ENCODE measurements at places on chromosomes 4 and X.
A peak's percentile ranks its signal among the peaks of the same experiment; 100 is the strongest.

DNA sequence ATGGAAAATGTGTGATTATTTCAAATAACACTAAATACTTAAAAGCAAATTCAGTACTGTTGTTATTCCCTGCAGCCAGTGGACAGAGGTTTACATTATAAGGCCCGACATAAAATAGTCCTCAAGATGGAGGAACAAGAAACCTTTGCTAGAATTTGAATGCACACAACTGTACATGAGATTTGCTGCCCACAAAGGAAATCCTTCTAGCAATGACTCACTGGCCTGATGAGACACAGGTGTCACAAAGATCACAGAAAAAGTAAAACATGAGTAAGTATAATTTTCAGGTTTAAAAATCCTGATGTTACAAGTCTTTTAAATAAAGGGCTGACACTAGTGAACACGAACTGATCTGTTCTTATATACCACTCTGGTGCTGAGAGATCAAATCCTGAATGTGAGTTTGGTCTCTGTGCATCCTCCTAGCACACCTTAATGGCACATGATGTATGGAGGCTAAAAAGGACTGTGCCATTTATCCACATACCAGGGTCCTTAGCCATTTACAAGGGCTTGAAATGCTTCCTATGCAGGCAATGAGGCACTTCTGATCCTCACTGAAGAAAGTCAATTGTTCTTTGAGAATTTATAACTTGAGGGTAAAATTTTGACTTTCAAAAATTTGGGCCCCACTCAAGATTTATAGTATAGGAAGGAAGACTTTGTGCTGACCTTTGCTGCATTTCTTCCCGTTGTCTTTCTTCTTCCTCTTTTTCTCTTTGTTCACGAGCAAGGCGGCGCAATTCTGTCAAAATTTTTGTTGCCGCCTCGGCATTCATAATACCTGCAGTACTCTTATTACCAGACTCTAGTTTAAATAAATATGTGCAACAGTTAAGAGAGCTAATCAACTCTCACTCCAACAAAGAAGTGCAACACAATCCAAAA, 23.0 kb downstream of the MAP7D3 start:
- DNase-seq, result no peak

DNA sequence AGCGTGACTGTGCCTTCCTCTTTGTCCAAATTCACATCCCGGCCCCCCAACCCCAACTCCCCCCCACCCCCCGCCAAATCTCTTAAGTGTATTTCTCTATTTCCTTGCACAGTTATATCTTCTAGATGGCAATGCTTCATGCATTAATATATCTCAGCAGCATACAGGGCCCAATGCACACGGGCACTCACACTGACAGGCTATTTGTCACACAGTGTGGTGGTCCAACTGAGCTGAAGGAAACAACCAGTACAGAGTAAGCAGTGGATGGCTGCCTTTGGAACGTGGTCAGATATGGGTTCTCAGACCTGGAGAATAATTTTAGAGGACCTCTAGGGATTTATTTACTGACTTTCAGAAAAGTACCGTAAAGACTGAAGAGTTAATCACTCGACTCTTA, 681 bp downstream of the EXOC1 start:
- no peak for DNase-seq

GRCh38 chr4:72768364-72768763, 199.3 kb upstream of the ADAMTS3 start:
- no peak for DNase-seq

DNA sequence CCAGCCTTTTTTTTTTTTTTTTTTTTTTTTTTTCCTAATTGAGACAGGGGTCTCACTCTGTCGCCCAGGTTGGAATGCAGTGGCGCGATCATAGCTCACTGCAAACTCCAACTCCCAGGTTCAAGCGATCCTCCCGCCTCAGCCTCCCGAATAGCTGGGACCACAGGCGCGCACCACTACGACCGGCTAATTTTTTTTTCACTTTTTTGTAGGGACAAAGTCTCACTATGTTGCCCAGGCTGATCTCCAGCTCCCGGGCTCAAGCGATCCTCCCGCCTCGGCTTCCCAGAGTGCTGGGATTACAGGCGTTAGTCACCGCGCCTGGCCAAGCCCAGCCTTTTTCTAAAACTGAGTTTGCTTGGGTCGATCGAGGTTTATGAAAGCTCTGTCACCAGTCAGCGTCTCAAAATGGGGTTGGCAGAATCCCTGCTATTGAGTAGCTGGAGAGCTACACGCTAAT, 1.3 kb upstream of the OTUD5 start:
- DNase-seq, result no peak

GRCh38 chr4:3677748-3678070, 88.5 kb upstream of the ADRA2C start:
- peak; percentile 56 for DNase-seq

- no peak for DNase-seq
These were observed 131.7 kb upstream of the FAM47B start for GRCh38 chrX:34810916-34811315.

GRCh38 chr4:112311516-112311915, 14.3 kb downstream of the ALPK1 start:
- DNase-seq, result no peak

DNA sequence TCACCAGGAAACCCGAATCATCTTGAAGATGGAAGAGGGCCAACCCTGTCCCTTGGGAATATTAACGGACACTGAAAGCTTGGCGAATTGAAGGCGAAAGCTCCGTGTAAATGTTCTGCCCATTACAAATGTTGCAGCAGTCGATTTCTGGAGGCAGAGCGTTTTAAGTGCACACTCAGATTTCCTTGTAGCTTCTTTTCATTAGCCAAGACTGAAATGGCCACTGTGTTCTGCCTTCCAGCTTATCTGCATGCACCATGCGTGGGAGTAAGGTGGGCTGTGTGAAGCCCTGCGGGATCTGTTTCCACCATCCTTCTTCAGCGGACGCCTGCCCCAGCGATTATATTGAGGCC, 1.3 kb downstream of the SMIM20 start:
- no peak for DNase-seq

GRCh38 chr4:100345585-100345984, 155.3 kb upstream of the DDIT4L start:
- DNase-seq, result no peak

DNA sequence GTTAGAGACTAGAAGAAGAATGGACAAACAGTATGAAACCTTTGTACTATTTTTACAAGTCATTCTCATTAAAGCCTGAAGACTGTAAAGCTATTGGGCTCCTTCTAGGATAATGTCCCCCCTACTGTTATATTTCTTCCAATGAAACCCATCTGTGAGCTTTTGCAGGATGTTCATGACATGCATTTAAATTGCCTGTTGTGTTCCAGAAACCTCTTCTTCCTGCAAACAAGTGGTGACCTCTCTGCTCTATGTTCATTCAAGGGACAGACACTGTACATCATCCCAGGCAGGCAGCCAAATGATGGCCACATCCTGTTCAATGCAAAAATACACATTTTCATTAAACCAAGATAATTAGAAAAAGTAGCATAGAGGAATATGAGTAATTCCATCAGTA, 128.0 kb downstream of the C4orf33 start:
- DNase-seq, result no peak

GRCh38 chrX:57313583-57314215, 27.2 kb downstream of the FAAH2 start:
- no peak for DNase-seq

GRCh38 chr4:85961887-85962286, 398.0 kb downstream of the MAPK10 start:
- no peak for DNase-seq

DNA sequence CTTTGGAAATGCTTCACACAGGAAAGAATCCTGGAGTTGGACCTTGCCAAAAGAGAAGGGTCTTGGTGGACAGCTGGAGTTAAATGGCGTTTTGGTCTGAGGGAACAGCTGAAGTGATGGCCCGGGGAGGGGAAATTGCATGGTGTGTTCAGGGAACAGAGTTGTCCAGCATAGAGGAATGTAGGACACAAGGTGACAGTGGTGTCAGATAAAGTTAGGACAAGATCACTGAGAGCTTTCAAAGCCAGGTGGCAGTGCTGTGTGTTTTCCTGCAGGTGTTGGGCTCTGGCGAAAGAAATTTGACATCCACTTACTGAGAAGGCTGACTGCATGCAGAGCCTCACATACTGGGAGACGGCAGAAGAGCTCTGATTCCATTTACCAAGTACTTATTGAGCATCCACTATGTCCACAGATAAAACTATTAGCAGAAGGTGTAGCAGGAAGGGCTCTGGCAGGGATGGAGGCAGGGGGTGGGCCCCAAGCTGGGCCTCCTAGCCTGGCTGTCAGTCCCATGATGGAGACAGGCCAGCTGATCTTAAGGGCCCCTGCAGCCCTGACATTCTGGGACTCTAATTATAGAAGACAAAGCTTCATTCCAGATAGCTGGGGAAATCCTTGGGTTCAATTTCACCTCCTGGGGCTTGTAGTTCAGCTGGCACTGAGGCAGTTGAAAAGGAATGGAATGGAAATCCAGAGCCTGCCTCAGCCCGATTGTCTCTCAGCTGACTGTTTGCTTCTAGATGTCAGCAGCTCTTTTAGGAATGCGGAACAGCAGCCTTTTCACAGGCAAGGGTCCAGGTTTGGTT, 150.2 kb upstream of the MAMLD1 start:
- peak; percentile 70 for DNase-seq

DNA sequence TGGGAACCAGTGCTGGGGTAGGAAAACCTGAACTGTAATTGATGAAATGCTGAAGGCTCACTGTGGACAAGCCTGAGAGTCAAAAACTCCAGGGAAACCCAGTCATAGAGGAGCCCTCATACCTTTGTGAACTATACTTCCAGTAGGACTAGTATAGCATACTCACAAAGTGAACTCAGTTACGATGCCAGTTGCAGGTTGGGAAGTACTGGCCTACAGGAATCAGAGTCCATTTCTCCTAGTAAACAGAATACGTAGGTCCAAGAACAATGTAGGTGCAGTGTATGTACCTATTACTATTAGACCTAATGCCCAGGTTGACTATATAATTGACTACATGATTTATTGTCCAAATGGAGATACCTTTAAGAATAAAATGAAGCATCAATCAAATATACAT, 8.5 kb upstream of the ANKRD17 start:
- DNase-seq, result no peak

GRCh38 chr4:163194593-163194992, 27.9 kb upstream of the NAF1 start:
- peak; percentile 79 for DNase-seq

DNA sequence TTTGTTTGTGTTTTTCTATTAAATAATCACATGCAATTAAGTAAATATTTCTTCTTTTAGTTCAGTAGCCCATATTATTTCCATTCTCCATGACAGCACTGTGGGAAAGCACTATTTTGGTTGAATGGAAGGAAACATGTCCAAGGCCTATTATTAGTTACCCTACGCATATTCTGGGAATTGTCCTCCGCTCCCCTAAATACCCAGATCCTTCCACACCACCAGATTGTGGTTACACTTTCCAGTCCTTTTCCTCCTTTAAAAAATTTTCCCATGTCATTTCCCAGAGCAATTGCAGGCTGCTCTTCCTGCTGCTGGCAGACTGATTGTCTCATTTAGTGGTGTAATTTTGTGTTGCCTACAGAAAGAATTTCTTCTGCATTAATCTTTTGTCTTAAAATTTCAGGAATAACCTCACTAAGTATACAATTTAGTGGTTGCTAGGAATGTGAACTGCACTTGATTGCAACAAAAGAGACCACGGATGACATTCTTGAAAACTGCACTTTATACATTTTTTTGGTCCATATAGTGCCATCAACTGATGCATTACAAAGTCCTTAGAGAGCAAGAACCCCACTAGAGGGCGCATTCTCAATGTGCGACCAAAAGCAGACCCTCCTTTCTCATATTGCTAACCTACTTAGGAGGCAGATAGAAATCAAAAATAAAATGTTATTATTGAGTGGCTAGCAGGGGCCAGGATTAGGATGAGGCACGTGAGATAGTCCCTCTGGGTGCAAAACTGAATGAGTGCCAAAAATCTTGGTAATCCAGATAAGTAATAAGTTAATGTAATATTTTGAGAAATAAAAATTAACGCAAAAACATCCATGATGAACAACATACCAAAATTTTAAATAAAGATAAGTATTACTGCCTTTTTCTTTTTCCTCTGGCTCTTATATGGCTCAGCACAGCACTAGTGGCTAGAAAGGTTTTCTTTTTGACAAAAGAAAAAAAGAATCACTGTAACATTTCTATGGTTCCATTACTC, 98.8 kb upstream of the IQCM start:
- DNase-seq, result no peak

- DNase-seq, result no peak
These were observed 30.4 kb downstream of the BOD1L1 start for GRCh38 chr4:13597141-13597540.

GRCh38 chr4:138910914-138911336, 104.7 kb upstream of the NOCT start:
- peak; percentile 93 for DNase-seq

Data from posterior vena cava (tissue), 2 donors.